HFF-Myc (cell line): ENCODE measurements at places on chromosomes 7 and 10.

DNA sequence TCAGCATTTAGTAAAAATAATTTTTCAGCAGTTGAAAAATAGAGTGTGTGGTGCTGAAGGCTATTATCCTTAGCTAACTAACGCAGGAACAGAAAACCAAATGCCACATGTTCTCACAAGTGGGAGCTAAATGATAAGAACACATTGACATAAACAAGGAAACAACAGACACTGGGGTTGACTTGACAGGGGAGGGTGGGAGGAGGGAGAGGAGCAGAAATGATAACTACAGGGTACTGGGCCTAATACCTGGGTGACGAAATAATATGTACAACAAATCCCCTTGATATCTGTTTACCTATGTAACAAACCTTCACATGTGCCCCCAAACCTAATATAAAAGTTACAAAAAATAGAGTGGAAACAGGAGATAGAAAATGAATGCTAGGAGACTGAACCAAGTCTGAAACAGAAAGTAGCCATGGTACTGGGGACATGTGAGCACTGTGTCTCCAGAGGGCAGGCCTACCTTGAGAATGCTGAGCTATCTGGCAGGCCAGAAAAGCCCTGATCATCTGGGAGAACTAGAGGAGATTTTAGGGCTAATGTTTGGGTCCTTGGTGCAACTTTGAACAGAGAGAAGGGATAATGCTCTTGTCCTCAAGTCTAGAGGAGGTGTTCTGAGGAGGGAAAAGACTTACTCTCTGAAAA, 4.7 kb upstream of the EFCAB10 start:
- no peak for DNase-seq

- DNase-seq = no peak
These were observed 25.8 kb downstream of the PTTG1IP2 start for GRCh38 chr7:90495241-90495640.

DNA sequence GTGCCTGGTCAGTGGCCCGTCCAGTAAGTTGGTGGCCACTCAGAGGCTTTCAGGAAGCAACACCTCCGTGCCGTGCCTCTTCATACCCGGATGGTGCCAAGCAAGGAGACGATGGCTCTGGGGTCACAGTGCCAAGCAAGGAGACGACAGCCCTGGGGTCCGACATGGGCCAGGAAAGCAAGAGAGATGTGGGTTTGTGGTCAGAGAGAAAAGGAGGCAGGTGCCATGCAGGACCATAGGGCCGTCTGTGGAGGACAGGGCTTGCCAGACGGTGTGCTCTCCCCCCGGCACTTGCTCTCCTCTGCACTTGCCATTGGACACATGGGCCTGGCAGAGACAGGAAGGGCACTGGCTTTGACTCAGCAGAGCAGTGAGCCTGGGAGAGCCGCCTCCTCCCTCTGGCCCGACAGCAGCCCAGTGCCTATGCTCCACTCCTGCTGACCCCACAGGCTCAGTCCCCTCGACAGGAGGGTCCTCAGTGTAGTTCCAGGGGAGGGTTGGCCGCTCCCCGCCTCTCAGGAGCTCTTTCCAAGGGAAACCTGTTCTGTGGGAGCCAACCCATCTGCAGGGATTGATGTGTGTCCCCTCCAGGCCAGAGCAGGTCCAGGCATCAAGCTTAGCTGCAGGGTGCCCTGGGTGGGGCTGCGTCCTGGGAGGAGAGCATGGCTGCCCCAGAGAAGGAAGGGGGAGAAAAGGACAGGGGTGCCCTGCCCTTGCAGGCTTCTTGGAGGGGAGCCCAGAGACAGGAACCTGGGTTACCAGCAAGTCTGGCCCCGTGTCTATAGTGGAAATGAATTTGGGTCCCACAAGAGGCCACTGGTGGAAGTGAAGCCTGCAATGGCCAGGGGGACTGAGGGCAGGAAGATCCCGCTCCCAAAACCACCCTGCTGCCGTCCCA, 7.6 kb upstream of the CALML5 start:
- DNase-seq = no peak

DNA sequence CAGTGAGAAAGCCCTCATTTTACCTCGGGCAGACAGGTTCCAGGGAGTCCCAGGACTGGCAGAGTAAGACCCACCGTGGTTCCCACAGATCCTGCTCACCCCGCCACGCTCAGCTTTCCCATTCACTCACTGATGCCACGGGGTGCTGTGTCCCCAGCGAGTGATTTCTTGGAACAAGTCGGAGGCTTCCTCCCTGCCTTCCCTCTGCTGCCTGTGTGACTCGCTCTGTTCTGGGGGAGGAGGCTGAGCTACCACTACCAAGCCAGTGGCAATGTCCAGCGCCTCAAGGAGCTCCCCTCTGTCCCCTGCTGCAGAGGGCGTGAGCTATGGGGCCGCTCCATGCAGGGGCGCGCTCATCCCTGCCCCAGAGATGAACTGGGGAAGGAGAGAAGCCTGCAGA, 12.6 kb downstream of the IL15RA start:
- no peak for DNase-seq

- DNase-seq = no peak
These were observed 19.4 kb downstream of the SSC4D start for GRCh38 chr7:76390092-76390491.
